Muscle of arm (tissue), 14 donors: ENCODE measurements at places on chromosomes 11 and 22.

GRCh38 chr11:31690041-31690440 is 121.1 kb downstream of the PAX6 start:
- DNase-seq: no peak

GRCh38 chr22:45475851-45476514 is 26.7 kb upstream of the FBLN1 start:
- no peak for DNase-seq

DNA sequence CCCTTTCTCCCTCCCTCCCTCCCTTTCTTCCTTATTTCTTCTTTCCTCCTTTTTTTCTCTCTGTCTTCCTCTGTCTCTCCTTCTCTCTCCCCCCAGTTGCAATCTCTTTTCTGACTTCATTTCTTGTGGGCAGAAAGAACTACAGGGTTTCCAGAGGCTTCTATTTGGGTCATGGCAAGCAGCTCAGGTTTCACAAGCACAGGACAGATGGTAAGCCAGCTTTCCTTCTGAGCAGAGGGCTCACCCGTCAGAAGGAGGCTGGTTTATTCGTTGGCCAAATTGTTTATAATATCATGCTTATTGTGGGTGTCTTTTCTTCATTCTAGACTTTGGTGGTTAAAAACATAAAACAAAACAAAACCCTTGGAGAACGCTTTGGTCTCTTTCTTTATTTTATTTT is 58.9 kb upstream of the CLMP start:
- DNase-seq: no peak

GRCh38 chr22:23414727-23415489 is 165.2 kb downstream of the IGLL1 start:
- DNase-seq: no peak

GRCh38 chr11:10655943-10656576 is 37.5 kb downstream of the IRAG1 start:
- no peak for DNase-seq

DNA sequence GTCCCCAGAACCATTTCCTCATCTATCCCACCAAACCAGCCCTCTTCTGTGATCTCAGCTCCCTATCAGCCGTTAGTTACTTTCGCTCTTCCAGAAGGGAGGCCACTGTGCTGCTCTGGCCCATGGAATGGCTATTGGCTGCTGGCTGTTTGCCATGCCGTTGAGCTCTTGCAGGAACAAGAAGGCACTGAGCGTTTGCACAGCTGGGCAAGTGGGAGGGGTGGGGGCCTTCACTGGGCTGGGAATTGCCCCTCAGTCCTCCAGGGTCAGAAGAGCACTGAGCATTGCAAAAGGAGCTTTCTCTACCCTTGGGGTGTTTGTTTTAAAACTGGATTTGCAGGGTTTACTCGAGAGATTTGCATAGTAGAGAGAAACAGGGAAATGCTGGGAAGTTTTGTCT is 129.0 kb upstream of the PARVA start:
- no peak for DNase-seq

GRCh38 chr22:42691440-42691839 is 29.2 kb downstream of the A4GALT start:
- no peak for DNase-seq

DNA sequence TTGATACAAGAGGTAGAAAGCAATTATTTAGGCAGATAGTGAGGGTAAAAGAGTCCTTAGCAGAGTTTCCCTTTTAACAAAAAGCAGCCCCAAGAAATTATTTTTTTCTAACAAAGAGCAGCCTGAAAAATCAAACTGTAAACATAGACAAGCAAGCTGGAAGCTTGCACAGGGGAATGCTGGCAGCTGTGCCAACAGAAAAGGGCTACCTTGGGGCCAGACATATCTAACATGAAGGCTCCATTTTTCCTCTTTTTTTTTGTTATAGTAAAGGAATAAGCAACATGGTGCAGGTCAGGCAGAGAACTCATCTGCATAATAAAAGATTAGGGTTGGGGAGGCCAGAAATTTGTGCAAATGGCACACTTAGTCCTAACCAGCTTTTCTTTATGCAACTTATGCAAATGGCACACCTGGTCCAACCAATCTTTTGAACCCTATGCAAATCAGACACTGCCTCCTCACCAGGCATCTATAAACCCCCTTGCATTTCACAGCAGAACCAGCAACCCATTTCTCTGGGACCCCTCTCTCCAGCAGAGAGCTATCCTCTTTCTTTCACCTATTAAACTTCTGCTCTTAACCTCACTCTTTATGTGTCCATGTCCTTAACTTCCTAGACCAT is 41.8 kb downstream of the PDGFD start:
- DNase-seq: no peak
